ENCODE measurements at places on chromosomes 13 and 19.

DNA sequence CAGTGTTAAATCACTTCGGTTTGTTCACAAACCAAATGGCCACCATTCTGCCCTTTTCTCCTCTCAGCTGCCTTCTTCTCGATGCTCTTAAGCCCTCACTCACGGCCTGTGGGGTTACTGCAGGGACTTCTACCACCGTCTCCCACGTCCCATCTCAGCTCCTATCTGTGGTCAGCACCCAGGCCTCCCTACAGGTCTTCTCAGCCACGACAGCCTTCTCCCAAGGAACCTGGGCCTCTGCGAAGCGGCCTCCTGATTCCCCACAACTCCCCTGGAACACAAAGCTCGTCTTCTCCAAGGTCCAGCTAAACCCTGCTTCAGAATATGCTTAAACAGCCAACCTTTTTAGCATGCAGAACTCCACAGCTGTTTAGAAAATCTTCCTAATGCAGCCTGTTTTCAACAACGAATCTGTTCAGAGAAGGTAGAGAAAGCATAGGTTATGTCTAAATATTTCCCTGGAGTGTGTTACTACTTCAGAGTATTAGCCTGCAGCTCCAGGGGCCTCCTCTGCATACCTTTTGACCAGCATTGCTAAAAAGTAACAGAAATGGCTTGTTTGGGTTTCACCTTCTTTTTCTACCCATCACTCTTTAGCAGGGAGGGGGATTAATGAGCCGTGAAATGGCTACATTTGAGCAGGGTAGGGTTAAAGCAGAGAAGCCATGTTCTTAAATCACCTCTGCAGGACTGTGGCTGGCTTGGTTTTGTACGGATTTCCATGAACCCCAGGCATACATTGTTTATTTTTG lies 104.0 kb downstream of the COL4A2 start:
- no peak for DNase-seq

DNA sequence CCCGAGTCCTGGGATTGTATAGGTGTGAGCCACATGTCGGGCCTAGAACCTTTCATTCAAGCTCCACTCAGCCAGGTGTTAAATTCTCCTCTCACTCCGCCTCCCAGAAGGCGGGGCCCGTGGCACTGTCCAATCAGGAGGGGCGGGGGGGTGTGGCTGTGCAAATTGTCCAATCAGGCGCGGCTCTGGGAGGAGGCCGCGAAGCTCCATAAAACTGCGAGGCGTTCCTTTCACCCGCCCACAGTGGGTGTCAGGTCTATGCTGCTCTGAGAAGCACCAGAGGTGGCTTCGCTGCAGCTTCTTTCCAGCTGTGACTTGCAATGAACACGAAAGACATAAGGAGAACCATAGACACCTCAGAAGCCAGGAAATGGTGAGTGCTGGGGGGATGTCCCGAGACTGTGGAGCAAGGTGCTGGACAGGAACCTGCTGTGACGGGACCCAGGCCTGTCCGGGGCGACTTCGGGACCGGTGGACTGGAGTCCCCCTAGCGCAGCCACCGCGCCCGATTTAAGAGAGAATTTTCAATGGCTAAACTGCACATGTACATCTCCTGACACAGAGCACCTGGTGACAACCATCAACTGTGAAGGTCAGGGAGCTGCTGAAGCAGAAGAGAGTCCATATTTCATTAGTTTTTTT lies 3.0 kb upstream of the ZNF136 start:
- DNase-seq, result no peak

- no peak for DNase-seq
These were observed 429.5 kb downstream of the COG6 start for GRCh38 chr13:40084934-40085333.

GRCh38 chr19:33800012-33800680 lies 3.5 kb downstream of the KCTD15 start:
- DNase-seq, result no peak

DNA sequence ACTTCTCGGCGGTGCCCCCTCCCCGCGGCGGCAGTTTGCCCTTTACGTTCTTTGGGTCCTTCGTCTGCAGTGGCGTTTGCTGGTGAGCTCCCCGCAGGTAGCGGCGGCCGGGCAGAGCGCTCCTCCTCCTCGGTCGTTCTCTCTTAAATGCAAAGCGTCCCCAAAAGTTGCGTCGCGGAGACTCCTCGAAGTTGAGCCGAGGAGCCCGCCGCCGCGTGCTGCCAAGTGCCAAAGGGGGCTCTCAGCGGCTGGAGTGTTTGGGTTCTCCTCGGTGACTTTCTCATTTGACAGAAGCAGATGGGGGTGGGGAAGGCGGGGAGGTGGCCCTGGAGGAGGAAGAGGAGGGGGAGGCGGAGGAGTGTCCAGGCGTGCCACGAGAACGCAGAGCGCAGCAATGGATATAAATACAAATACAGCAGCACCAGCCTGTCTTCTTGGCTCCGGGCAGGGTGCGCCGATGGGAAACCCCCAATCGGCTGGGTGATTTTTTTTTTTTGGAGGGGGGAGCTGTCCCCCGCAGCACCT lies at the start of gene SOX21:
Gene SOX21, minus strand, starts transcription at position 259 of the 525 bp plus-strand sequence. CDS start 496 bp downstream, outside the sequence.
- DNase-seq, result no peak

GRCh38 chr19:1849132-1849474 lies 820 bp upstream of the REXO1 start:
- no peak for DNase-seq

DNA sequence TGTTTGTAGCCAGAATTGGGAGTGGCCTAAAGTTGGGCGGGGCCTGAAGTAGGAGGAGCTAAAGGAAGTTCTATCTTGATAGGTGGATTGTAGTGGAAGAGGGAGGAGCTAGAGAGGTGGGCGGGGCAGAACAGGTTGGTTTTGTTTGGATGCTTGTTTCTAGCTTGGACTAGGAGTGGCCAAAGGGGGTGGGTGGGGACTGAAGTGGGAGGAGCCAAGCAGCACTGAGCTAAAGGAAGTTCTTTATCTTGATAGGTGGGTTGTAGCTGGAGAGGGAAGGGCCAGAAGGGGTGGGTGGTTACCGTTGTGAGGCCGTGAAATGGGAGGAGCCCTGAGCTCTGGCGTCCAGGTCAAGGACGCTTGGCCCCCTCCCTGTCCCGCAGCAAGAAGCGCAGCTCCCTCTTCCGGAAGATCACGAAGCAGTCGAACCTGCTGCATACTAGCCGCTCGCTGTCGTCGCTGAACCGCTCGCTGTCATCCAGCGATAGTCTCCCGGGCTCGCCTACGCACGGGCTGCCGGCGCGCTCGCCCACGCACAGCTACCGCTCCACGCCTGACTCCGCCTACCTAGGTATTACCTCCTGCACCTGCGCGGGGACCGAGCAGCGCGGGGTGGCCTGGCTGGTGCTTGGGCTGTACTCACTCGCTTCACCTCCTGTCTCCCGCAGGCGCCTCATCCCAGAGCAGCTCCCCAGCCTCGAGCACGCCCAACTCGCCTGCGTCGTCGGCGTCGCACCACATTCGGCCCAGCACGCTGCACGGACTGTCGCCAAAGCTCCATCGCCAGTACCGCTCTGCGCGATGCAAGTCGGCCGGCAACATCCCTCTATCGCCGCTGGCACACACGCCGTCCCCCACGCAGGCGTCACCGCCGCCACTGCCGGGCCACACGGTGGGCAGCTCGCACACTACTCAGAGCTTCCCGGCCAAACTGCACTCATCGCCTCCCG lies 8.0 kb downstream of the DNASE2 start:
- peak; percentile 24 for DNase-seq

DNA sequence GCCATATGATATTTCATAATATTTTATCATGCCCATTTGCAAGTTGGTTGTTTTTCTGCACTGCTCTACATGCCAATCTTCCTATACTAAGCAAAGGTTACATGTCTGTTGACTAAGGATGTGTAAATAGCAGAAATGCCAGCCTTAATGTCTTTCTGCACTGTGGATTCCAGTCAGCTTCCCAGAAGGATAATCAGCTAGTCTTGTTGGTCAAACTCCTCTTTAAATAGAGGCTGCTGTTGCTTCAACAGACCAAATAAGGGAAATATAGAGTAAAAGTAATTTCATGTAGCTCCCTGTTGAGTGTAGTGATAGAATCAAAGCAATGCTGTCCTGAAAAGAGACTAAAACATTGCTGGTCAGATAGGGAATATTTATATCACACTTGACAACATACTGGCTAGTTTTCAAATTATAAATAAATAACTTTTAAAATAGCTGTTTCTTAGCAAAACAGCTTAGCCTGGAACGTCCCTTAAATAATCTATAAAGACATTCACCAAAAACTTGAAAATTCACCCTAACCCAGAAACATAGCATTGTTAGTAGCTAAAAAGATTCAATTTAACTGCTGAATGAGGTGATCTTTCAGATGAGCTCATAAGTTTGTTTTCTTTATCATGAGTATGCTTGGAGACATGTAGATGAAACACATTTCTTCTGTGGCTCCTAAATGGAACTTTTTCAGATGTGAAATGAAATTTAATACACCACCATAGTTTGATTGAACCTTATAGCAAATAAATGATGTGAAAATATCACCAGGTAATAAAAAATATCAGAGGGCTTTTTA lies 56.6 kb downstream of the FRY start:
- no peak for DNase-seq

DNA sequence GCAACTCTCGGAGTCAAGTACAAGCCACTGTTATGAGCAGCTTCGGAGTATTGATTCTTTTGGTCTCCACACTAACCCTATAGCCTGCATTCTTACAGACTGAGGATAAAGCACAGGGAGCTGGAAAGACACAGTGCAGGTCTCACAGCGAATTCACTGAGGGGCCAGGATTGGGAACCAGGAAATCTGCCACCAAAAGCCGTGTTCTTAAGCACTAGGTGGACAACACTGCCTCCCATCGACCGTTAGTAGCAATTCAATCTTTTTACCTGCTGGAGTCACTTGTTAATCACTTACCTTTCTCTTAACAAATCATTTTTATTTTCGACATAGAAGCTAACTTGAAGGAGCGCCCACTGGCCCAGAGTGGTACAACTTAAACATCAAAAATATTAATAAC lies 6.3 kb downstream of the PMIS2 start:
- peak; percentile 15 for DNase-seq

GRCh38 chr19:4064496-4065260 lies 2.0 kb downstream of the ZBTB7A start:
- DNase-seq, result peak; percentile 62

Measured in dorsolateral prefrontal cortex (tissue), 122 donors.